ENCODE measurements at places on chromosomes 13 and 19.

- no peak for DNase-seq
Measured at GRCh38 chr13:55263045-55263444, 1877.7 kb upstream of the PRR20A start.

- DNase-seq = no peak
Measured at GRCh38 chr13:50995854-50996253, 86.3 kb downstream of the RNASEH2B start.

- DNase-seq = no peak
Measured at GRCh38 chr13:48773531-48774275, 120.0 kb downstream of the CYSLTR2 start.

DNA sequence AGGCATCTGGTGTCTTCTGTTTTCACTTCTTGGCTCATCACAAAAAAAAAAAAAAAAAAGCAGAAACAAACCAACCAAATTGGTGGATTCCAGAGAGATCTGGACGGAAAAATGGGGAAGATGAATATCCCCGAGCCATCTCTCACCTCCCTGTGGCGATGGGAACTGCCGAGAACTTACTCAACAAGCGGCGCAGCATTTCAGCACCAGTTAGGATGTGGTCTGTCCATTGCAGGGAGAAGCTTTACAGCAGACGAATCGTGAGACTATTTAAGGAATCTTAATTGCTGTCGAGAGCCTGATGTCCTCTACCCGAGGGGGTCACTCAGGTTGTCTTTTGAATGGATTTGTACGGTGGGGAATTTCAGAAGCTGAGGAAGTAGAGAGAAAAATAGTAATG lies 17.3 kb upstream of the KDM4B start:
- DNase-seq = no peak

DNA sequence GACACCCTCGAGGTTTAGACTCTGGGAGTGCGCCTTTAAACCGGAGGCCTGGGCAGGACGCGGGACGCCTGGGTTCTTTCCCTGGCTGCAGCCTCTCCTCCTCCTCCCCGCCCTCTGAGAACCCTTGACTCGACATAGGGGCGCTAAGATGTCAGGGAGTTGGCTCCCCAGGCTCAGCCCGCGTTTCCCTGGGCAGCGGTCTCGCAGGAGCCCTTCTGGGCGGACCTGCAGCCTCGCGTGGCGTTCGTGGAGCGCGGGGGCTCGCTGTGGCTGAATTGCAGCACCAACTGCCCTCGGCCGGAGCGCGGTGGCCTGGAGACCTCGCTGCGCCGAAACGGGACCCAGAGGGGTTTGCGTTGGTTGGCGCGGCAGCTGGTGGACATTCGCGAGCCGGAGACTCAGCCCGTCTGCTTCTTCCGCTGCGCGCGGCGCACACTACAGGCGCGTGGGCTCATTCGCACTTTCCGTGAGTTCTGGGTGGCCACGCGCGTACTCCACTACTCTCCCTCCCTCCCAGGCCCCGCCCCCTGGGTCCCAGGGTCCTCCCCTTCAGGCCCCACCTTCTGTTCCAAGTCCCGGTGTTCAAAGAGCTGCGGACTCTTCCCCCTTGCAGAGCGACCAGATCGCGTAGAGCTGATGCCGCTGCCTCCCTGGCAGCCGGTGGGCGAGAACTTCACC lies 1.3 kb downstream of the ICAM5 start:
- no peak for DNase-seq

- no peak for DNase-seq
Measured at GRCh38 chr19:10219678-10220077, 11.5 kb downstream of the S1PR2 start.

DNA sequence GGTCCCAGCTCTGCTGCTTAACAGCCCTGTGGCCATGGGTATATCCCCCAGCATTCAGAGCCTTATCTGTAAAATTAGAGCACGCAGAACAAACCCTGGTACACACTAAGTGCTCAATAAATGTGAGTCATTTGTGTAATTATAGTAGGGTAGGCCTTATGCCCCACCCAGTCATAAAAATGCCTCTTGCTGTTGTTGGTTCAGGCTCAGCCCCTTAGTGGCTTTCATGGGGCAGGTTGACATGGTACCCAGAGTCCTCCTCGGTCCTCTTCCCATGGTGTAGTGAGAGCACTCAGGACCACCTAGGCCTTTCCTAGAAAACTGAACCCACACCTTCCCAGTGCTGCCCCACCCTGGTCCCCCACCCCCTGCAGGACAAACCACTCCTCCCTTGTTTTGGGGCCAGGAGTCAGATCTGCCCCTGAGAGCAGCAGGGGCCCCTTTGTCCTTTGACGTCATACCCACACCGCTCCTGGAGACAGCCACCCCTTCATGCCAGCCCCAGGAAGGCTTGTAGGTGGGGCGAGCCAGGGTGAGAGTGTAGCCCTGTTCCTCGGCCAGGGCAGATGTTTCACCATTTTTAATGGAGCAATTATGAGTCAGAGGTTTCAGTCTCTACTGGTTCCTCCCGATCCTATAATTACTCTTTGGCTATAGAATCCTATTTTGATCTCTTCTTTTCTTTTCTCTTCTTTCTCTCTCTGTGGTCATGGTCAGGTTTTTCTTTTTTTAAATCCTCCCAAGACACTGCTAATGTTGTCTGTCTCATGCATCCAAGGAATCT lies 36.8 kb downstream of the ACTN4 start:
- no peak for DNase-seq

GRCh38 chr19:29170554-29170953 lies 42.4 kb downstream of the UQCRFS1 start:
- no peak for DNase-seq

GRCh38 chr13:110486061-110486715 lies 75.3 kb downstream of the RAB20 start:
- DNase-seq = no peak

DNA sequence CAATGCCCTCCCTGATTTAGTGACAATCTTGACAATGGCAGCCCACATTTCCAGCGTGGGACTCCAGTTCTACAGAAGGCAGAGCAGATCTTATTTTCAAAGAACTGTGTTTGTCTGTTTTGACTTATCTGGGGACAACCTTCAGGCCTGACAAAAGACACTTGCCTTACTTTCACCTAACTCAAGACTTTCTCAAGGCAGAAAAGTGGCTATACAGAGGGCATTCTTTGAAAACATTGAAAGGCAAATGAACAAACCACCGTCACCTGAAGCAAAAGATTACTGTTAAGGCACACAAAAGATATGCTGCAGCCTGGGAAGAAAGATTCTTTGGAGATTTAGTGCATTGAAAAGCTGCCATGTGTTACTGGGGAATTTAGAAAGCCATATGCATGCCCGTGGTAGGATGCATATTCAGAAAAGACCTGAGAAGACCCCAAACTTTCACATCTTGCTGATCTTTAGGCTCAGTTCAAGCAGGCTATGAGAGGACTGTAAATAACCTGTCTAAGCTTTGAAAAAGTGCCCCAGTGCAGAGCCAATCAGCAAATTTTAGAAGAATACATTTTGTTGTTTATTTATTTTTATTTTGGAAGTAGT lies 82.8 kb downstream of the TSC22D1 start:
- DNase-seq = no peak

- DNase-seq = no peak
Measured at GRCh38 chr19:35740108-35740422, 2.2 kb downstream of the IGFLR1 start.

- DNase-seq = no peak
Measured at GRCh38 chr13:95858286-95859075, 181.5 kb downstream of the DNAJC3 start.

GRCh38 chr19:23542562-23542961 lies 144.4 kb downstream of the ZNF675 start:
- DNase-seq = no peak

- DNase-seq = no peak
Measured at GRCh38 chr13:25846222-25846984, 205.4 kb downstream of the SHISA2 start.

- no peak for DNase-seq
Measured at GRCh38 chr13:97000295-97000925, 6.1 kb upstream of the OXGR1 start.

DNA sequence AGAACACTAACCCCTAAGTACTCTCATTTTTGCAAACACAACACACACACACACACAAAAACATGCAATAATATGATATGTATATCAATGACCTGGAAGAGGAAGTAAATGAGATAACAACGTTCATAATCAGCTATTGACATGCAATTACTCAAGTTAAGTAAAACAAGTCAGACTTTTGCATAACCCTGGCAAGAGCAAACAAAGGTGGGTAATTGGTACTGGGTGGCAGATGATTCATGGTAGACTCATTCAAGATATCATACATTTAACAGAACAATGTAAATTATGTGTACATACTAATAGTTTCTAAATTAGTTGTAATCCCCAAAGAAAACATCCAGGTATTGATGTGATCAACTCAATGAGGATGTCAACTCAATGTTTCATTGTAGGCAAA lies 508.8 kb downstream of the DACH1 start:
- DNase-seq = no peak

DNA sequence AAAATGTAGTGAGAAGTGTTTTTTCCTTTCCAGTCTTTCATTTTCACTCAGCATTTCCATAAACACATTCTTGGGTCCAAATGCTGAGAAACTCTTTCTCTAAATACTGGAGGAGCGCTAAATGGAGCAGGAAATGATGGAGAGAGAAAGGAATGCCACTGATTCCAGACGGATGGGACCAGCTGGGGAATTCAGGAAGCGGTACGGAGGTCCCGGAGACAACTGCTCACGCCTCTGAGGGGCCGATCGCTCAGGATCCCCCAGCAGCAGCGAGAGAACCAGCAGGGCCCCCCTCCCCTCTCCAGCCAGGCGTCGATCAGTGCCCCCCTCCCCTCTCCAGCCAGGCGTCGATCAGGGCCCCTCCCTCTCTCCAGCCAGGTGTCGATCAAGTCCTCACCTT lies 13.2 kb downstream of the RASA3 start:
- DNase-seq = no peak

DNA sequence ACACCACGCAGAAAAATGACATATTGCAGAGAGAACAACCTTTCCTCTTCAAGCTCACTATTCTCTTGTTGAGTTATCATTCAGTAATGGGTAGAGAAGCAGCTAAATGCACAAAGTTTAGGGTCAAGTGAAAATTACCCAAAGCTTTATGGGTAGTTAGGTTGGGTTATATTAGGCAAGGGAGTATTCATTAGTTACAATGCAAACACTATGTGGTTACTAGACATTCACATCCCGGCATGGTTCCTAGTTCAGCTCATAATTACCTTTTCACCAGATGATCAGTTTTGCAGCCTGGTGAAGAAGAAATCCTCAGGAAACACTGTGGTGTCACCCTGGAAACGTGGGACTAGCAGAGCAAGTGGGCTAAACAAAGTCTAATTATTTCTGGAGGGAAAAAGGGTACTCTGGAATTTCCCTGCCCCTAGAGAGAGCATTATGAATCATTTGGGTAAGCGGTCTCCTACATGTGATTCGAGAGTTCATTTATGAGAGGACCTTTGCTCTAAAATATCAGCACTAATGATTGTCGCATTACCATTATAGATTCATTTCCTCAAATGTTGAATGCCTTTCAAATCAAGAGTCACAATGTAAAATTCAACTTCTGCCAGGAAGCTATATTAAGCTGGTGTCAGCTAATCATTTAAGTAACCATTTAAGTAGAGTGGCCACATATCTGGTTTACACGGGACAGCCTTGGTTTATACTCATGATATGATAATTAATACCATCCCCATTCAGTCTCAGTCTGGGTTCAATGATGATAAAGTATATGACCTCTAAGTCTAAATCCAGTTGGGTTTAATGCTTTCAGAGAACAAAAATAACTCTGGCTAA lies 1208.0 kb downstream of the DIAPH3 start:
- no peak for DNase-seq

- DNase-seq = no peak
Measured at GRCh38 chr13:37407156-37407555, 191.4 kb downstream of the POSTN start.

DNA sequence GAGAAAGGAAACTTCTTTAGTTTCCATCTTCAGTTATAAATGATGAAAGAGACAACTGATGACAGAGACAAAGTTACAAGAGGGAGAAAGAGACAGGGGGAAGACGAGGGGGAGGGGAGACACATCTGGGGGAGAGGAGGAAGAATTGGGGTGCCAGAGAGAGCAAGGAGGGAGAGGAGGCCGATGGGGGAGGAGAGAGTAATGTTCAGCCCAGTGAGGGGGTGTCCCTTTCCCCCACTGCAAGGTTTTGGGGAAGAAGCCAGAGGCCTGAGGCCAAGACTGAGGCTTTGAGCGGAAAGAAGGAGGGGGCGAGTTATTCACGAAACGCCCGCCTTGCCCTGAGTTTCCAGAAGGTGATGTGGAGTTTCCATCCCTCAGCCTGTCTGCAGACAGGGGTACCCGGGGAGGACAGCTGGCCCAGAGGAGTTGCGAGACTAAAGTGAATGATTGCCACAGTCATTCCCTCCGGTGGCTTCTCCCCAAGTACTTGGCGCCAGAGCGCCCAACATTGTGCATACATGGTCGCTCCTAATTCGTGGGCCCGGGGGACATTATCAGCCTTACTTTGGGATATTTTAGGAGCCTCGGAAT lies 558 bp upstream of the PPAN start:
- peak; percentile 49 for DNase-seq

DNA sequence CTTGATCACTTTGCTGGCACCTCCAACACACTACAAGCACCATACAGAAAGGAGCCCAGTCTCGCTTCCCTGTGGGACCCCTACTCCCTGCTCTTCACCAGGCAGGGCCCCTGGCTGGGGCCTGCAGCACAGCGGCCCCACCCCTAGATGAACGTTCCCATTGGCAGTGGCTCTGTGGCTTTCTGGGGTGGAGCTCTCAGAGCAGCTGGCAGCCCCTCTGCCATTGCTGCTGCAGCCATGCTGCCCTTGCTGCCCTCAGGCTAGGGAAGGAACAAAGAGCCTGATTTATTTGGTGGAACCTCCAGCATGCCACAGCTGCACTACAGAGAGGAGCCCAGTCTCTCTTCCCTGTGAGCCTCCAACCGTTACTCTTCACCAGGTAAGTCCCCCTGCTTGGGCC lies 5.8 kb downstream of the SIGLEC6 start:
- no peak for DNase-seq

All from stimulated activated CD8-positive, alpha-beta memory T cell treated with anti-CD3 and anti-CD28 coated beads, Interleukin-4, amount 100 ng/mL, for 1 hour (primary cell).